ENCODE measurements at places on chromosomes 7 and 10. TPM values are rescaled to one million over a fixed set of nuclear protein-coding genes. Genes with fewer than 3 reads are reported as not detected.

The LDB3 gene
- 0.07 TPM for total RNA-seq

The GDF10 gene
- total RNA-seq: 0.18 TPM

The HOXA3 gene
- not detected for total RNA-seq

The CCDC146 gene
- 1.2 TPM for total RNA-seq

The UCMA gene
- not detected for total RNA-seq

The SPDYE5 gene
- not detected for total RNA-seq

The WIPF3 gene
- total RNA-seq: not detected

The PALD1 gene
- 0.29 TPM for total RNA-seq

The CDNF gene
- total RNA-seq: 0.96 TPM

The CTAGE4 gene
- total RNA-seq: 1.8 TPM

The NPY4R gene
- total RNA-seq: not detected

The MMP21 gene
- 0.11 TPM for total RNA-seq

The AS3MT gene
- total RNA-seq: not detected

The DENND2A gene
- total RNA-seq: not detected

The PAX4 gene
- total RNA-seq: not detected

The BRI3 gene
- total RNA-seq: 65.0 TPM

The ZNF282 gene
- total RNA-seq: 36.6 TPM

The VAX1 gene
- not detected for total RNA-seq

The CCSER2 gene
- 62.6 TPM for total RNA-seq

The PILRA gene
- 0.84 TPM for total RNA-seq

The IFIT1B gene
- not detected for total RNA-seq

The ASB15 gene
- total RNA-seq: not detected

The SDHAF3 gene
- total RNA-seq: 35.5 TPM

The TCERG1L gene
- total RNA-seq: 0.93 TPM

The TMEM178B gene
- 1.1 TPM for total RNA-seq

The NAT16 gene
- total RNA-seq: not detected

The HMX3 gene
- not detected for total RNA-seq

The FXYD4 gene
- total RNA-seq: not detected

The SLIT1 gene
- 0.20 TPM for total RNA-seq

The SFTPD gene
- total RNA-seq: not detected

The MICALL2 gene
- total RNA-seq: 2.3 TPM

The IDI2 gene
- total RNA-seq: not detected

The INMT gene
- not detected for total RNA-seq

The PRKRIP1 gene
- total RNA-seq: 27.3 TPM

The SUN3 gene
- not detected for total RNA-seq

The BMI1 gene
- total RNA-seq: 97.3 TPM

The GNGT1 gene
- not detected for total RNA-seq

The RADIL gene
- 0.04 TPM for total RNA-seq

The CCDC186 gene
- 14.0 TPM for total RNA-seq

The AGR2 gene
- not detected for total RNA-seq

The SP8 gene
- total RNA-seq: not detected

The PIK3AP1 gene
- 6.7 TPM for total RNA-seq

The CLDN3 gene
- total RNA-seq: not detected

The AGBL3 gene
- 2.5 TPM for total RNA-seq

The PTPRZ1 gene
- total RNA-seq: not detected

The CTAGE8 gene
- total RNA-seq: 0.58 TPM

The NUTM2A gene
- 0.40 TPM for total RNA-seq

The SLC18A2 gene
- total RNA-seq: not detected

The OR2A2 gene
- not detected for total RNA-seq

The HGF gene
- not detected for total RNA-seq
